Cortex of kidney (tissue), 1 donor: ENCODE measurements at places on chromosomes 5 and 9.

DNA sequence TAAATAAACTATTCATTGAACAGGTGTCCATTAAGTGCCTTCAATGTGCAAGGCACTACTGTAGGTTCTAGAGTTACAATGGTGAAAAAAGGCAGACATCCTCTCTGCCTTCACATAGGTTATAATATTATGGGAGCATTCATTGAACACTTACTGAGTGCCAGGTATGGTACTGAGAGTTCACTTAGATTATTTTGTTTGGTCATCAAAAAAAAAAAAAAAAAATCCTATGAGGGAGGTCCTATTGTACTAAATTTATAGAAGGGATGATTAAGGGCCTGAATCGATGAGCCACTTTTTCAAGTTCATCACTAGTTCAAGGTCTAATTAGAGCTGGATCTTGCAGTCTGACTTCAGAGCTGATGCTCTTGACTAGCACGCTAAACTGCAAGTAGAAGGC, 22.8 kb upstream of the PANK3 start:
- no peak for DNase-seq

- no peak for DNase-seq
Measured at GRCh38 chr9:108094676-108094993, 605.1 kb upstream of the KLF4 start.

DNA sequence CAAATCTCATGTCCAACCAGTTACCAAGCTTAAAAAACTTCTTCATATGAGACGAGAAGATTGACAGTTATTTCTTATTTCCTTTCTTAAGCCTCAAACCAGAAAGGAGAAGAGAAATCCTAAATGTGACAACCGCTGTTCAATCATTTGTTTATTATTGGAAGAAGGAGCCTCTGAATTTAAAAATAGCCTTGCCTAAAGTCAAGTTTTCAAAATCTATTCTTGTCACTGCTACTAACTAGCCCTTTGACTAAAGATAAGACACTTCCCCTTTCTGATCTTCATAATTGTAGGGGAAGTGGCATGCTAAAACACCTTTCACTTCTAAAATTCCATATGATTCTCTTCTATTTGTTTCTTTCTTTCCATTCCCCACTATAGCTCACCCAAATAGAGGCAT, 106.2 kb upstream of the EMB start:
- DNase-seq = no peak

DNA sequence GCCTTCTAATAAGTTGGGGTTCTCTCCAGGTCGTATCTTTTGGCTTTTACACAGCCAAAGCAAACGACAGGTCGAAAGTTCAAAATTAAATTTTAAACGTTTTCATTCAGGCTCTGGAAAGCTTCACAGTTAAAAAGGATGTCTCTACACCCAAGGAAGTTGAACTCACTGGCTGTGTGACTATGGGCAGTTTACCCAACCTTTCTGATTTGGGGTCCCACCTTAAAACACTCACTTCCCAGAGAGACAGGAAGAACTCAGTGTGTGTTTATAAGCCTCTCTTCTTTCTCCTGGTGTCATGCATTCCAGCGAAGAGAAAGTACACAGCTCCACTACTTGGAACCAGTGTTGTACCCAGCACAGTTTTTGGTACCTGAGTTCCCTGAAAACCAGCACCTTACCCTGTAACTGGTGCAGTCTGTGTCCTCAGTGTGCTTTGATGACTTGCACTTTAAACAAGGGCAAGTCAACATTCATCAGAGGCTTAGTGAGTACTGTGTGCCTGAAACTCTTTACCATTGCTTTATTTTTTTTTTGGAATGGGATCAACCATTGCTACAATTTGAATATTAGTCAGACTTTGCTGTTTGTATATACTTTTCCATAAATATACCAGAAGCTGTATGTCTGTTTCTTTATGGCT, 1.7 kb downstream of the SRD5A1 start:
- no peak for DNase-seq

DNA sequence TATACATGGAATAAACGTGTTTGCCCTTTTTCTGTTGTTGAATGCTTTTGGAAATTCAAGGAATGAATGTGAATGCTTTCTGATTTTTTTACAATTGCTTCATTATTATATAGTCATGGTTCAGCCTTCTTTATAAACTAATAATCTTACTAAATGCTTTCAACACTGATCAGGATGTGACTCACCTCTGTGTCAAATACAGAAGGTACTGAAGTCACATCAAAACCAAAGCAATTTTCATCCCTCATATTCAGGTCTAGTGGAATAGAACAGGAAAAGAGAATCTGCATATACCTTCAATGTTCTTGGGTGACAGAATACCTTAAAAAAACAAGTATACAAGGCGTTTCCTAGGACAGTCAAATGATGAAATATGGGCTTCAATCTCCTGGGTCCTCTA, 170.7 kb downstream of the PDE4D start:
- no peak for DNase-seq

- DNase-seq = no peak
Measured at GRCh38 chr5:66608501-66608900, 12.3 kb downstream of the MAST4 start.

DNA sequence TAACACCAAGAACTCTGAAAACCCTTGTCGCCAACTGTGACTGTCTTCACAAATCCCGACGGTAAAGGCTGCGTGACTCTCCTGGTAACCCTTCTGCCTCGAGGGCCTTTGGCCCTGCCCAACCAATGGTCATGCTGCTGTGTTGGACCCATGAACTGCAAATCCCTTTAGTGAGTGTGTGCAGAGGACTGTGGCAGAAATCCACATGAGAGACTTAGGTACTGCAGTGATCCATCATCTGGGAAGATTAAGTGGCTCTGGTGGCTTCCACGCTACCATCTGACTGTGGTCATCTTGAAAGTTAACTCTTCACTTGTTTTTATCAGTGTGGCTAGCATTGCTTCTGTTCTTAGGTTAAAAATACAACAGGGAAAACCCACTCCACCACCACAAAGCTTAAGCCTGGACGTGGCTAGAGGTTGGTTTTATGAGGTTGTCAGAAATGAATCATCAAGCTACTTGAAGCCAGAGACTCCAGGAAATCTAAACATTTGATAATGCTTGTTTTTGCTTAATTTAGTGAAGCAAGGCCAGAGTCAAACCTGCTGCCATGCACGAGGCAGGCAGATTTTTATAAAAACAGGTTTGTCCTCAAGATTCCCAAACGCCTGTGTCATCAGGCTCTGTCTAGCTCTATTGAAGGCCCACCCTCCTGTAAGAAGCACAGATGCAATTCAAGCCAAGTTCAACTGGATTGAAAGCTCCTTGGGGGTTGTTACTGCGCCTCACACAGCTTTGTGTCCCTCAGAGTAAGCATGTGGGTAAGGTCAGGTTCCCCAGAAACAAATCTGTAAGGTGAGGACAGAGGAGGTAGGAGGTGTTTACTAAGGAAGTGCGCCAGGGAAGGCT, 52.7 kb upstream of the ERCC6L2 start:
- DNase-seq = no peak

DNA sequence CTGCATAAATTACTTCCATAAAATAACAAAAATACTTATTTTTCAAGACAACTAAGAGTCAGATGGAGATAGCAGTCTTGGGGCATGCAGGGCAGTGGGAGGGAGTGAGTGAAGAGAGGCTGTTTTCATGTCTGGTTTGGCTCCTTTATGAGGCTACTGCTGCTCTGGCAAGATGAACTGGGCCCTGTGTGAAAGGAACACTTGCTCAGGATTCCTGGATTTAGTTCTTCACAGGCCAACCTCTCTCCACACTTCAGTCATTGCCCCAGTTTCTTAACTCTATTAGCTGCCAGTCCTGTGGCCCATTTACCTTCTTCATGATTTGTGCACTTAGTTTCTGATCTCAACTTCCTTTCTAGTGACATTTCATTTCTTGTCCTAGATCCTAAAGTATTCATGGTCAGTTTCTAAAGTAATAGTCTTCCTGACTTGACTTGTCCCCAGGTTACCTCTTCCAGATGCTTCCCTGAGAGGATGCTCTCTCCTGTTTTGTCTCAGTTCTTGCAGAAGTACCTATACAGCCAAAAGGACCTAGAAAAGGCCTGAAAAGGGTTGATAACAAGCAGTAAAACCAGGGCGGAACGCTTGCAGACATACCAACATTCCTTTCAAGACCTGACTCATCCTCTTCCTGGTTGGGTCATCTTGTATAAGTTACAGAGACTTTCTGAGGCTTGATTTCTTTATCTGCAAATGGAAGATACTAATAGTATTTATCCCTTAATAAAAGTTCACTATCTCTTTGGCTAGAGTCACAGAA, 77.0 kb upstream of the ZFAND5 start:
- DNase-seq = no peak

GRCh38 chr5:121949885-121950284, 11.9 kb upstream of the SRFBP1 start:
- no peak for DNase-seq

DNA sequence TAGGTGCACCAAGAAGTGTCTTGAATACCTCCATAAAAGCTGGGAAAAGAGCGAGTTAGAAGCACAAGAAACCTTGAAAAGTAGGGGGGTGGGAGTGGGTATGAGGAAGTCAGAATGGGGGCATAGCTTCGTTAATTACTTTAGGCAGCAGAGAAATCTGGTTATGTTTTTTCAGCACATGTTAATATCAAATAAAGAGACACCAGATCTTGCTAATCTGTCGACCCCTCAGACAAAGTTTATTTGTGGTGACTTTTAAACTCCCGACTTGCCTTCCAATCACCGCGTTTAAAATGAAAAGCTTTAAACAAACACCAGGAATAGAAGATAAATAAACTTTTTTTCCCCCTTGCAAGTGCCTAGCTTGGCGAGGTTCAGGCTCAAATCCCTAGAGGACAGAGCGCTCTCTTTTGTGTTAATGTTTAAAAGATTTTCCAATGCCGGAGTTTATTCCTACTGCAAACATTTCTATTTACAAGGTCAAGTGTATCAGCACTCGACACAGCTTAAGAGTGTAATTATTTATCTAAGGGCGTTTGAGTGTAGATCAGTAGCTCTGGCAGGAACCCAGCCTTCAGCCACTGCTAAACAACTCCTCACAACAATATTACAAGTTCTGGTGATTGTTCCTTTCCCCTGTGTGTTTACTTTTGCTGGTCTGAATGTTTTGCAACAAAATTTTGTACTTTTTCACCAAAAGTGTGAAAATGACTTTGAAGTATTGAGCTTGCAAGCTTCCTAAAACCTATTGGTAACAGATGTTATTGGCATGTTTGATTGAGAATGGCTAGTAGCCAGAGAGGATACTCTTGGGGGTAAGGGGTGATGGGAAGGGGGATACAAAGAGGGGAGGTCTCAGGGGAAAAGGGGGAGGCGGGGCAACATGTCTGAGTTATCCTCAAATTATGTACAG, 3.8 kb downstream of the GAS1 start:
- DNase-seq = no peak

- no peak for DNase-seq
Measured at GRCh38 chr9:71303351-71303750, 181.9 kb upstream of the TRPM3 start.

- DNase-seq = no peak
Measured at GRCh38 chr9:102038006-102038405, 299.6 kb upstream of the GRIN3A start.

DNA sequence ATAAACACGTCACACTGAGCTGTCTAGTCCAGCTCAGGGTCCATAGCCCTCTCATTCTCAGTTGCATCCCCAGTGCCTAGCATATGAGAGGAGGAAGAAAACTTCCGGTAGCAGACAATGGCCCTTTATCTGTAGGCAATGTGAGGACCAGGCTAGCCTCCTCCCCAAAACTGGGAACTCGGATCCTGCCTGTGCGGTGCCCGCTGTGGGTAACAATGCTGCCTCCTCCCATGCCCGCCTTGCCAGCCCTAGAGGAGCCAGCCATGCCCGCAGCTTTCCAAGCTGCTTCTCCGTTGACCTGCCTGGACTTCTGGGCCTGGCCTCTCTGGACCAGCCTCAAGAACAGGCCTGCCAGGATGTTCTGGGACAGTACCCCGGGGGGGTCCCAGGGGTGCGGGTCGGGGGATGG, 74.6 kb upstream of the ORM1 start:
- DNase-seq = no peak

- DNase-seq = no peak
Measured at GRCh38 chr5:154779105-154779504, 23.9 kb downstream of the LARP1 start.

GRCh38 chr5:89178541-89178940, 295.6 kb upstream of the MEF2C start:
- no peak for DNase-seq

DNA sequence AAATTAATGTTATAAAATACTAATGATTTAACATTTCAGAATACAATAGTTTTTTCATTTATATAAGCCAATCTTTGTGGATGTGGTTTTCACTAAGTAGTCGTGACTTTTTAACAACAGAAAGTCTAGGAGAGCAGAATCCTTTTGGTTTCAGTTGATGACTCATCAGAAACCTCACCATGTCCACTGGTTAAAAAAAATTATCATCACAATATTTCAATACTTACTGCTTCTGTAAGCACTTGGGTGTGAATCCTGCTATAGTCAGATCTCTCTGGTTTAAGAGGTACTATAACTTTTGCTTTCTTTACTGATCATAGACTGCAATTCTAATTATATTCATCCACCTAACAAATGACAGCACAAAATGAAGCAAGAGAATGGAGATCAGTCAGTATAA, 77.2 kb downstream of the MRPS30 start:
- DNase-seq = no peak

DNA sequence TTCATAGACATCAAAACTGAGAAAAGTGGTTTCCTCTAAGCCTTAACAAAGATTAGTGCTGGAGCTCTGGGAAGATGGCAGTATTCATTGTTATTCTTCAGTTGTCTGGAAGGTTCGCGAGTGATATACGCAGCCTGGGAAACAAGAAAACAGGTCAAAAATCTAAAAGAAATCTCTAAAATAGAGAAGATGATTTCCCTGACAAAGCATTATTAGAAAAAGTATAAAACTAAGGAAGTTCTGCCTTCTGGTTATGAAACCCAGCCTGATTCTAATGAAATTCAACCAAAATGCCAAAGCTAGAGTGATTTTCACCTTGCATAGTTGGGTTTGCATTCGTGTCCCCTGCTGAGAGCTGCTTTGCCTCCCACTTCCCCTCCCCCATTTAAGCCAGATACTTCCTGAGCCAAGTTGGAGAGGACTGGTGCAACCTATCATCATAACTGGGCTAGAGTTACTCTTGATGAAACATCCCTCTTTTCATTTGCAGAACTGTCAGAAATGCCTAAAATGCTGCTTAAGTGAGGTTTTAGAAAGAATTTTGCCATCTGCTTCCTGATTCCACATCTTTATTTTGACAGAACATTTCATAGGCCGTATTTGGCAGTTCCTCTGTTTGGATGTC, 48.4 kb downstream of the NDFIP1 start:
- no peak for DNase-seq

- DNase-seq = no peak
Measured at GRCh38 chr5:94849821-94850736, 231.6 kb downstream of the SLF1 start.

DNA sequence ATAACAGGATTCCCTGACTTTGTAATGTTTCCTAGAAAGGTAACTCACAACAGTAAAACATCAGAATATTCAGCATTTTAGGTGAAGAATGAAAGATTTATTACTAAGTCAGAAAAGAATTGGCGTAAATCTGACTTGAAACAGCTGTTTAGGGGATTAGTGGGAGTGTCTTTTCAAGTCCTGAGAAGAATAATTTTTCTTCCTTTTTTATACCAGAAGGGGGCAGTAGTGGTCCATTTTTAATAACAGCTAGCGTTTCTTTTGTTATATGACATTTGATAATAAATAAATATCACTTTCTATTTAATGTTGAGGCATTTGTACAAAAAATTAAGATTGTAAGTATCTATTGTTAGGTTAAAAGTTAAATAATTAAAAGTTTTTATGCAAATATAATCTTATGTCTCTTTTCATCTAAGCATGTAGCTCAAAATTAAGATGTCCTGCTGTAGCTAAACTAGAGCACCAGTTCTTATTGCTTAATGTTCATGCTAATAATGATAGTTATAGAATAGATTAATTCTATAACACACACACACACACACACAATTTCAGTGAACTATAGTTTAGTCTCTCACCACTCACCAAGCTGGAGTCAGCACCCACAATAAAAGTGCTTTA, 258.7 kb upstream of the ARRDC3 start:
- no peak for DNase-seq
